ENCODE measurements at places on chromosomes 7 and 10.

GRCh38 chr10:102812231-102812876 lies 24.9 kb downstream of the CYP17A1 start:
- no peak for DNase-seq

DNA sequence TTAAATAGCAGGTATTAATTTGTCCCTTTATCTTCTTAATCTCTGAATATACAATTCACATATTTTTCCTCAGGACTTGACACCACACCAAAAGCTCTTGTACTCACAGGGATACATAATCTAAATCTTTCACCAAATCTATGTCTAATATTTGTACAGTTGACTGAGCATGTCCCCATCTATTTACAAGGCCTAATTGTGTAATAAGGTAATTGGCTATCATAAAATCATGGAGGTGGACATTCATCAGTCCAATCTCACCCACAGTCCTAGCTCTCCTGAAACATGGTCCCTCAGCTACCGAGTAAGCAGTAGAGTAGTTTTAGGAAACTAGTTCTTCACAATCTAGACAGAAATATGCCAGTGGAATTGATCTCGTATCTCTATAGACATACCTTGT lies 30.3 kb upstream of the EGFR start:
- DNase-seq = no peak

GRCh38 chr7:10706875-10707493 lies 266.7 kb upstream of the PHF14 start:
- no peak for DNase-seq

- peak; percentile 46 for DNase-seq
Observed at GRCh38 chr10:43287056-43288007, 20.5 kb upstream of the RASGEF1A start.

DNA sequence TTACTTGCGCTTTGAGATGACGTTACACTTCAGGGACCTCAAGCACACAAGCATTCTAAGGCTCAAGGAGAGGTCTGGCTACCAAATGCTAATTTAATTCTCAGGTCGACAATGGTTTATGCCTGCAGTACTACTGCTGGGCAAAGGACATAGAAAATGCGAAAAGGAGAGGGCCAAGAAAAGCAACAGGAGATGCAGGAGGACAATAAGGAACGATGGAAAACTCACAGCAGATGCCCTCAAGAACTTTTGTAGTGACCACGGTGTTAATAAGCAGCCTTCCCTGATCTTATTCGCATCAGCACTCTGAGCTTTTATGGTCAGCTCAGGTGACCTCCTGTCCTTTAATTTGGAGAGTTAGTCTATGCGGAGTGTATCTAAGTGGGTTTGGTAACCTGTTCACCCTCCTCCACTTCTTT lies 146.3 kb downstream of the GPR85 start:
- no peak for DNase-seq

DNA sequence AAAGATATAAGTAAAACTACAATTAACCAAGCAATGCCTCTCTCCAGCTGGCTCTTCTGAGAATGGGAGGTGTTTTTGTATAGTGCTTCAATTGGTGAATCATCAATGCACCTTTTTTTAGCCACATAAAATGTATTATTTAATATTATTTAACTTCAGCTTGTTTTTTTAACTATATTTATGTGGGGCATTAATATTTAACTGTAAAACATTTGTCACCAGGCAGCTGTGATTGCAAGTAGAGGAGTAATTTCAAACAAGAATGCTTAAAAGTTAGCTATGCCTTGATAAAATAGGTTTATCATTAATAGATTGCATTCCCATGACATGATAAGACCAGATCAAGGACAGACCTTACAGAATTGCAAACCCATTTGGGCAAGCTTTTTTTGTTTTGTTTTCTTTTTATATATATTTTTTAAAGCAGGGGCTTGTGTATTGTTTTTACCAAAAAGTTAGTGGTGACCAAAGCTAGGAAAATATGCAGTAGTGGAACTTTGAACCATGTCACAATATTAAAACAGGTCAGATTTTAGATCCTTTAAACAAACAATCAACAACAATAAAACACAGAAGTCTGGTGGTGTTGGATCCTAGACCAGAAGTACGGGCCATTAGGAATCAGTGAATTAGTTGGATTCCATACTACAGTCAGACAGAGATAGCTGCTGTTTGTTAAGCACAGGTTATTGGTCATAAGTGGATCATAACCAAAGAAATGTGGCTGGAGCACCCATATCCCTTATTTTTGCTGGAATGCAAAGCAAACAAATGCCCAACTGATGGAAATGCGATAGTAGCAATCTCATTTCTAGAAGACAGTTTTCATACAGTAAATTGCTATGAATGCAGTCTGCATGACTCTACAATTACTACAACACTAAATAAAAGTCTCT lies 2.9 kb downstream of the CAV2 start:
- DNase-seq = no peak

GRCh38 chr10:126124668-126125349 lies 228.4 kb downstream of the FANK1 start:
- DNase-seq = no peak

DNA sequence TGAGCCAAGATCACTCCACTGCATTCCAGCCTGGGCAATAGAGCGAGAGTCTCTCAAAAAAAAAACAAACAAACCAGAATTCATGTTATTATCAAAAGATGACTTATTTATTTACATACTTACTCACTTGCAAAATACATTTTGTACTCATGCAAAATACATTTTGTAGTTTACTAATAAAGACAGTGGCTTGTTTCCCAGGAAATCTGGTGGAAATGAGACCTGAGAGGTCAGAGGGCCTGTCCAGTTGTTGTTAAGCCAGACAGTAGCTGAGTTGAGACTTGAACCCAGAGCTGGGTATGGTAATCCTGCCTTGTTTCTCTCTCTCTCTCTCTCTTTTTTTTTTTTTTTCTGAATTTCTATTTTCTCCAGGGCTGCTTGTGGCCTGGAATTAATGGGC lies 29.5 kb downstream of the PDSS1 start:
- no peak for DNase-seq

DNA sequence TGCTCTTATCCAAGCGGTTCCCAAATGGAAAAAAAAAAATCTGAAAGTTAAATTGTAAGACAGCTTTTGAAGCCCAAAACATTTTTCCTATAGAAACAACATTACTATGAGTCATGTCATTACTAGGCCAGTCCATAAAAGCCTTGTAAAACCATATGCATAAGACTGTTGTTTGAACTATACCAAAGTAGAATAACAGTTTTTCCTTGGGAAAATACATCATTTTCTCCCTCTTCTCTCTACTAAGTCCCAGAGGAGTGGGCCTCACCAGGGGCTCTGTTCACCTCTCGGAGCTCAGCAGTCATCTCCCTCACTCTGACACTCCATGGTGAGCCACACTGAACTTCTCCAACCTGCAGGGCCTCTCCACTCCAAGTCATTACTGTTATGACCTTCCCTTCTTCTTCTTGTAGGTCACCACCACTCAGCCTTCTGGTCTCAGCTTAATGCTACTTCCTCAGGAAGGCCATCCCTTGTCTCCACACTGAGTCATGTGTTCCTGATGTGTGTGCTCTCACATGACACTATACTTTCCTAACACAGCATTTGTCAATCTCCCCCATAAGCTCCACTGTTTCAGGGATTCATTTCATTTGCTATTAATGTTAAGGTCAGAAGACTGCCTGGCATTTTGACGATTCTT lies 32.5 kb downstream of the ZNF438 start:
- DNase-seq = no peak

- DNase-seq = no peak
Observed at GRCh38 chr7:112331492-112331891, 118.8 kb upstream of the IFRD1 start.

GRCh38 chr7:134212576-134213546 lies 85.7 kb downstream of the LRGUK start:
- no peak for DNase-seq

DNA sequence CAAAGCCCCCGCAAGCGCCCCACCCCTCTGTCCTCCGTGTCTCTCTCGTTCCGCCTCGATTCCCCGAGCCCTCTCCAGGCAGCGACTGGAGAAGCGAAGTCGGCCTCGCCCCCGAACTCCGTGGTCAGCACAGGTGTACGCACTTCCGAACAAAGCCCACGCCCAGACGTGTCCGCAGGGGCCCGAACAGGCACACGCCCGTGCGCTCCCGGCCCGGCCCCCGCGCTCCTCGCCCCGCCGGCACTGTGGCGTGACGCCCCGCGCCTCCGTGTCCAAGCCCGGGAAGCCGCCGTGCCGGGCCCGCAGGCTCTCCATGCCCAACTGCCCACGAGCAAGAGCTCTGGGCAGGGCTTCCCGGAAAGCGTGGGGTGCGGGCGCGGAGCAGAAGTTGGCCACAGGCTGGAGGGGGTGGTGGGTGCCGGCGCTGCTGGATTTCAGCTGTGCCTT lies 662 bp downstream of the NRCAM start:
- no peak for DNase-seq

DNA sequence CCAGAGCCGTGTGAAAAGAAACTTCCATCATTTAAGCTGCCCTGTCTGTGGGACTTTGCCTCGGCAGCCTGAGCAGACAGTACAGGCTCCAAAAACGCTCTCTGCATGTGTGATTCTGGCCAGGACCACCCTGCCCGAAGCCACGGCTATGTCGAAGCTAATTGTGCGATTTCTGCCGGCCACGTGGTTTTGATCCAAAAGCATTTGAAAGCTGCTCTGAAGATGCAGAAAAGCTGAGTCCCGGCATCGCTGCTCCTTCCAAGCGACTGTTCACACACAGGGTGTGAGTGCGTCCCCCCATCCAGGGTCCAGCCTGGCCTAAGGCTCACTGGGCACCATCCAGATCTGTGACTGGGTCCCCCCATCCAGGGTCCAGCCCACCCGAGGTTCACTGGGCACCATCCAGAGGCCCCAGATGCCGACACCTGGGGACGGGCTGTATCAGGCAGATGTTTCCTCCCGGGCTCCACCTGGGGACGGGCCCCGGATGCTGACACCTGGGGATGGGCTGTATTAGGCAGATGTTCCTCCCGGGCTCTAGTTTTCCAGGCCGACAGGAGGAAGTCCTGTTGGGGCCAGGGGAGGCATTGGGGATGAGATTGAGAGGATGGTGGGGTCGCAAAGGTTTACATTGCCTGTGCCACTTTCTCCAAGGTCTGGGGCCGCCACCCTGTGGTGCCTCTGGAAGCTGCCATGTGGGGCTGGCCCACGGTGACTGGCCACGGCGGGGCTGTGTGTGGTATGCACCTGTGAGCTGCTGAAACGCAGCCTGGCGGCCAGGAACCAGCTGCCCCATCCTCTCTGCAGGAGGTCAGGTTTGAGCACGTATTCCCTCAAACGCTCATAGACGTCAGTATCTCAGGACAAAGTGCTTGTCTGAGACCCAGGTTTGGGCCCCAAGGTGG lies 527.4 kb downstream of the DNAJB6 start:
- no peak for DNase-seq

GRCh38 chr10:26432938-26433337 lies 5.2 kb upstream of the APBB1IP start:
- DNase-seq = no peak

DNA sequence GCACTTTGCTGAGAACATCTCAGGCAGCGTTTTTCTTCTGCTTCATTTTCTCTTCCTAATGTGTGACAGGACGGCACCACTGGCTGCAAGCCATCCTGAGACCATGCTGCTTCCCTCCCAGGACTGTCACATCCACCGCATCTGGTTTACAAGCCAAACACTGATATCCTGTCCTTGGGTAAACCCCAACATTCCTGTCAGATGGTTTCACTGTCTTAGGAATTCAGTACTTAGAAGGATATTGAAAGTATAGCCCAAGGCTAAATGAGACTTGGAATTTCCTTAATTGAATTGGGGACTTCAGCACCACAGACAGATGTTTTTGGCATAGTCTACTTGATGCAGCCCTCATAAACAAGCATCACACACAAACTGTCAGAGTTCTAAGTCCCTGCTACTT lies 74.2 kb upstream of the PLXNA4 start:
- DNase-seq = no peak

GRCh38 chr10:22704942-22705341 lies 9.4 kb downstream of the PIP4K2A start:
- DNase-seq = no peak

- DNase-seq = peak; percentile 37
Observed at GRCh38 chr7:136009488-136010079, 32.4 kb upstream of the MTPN start.

DNA sequence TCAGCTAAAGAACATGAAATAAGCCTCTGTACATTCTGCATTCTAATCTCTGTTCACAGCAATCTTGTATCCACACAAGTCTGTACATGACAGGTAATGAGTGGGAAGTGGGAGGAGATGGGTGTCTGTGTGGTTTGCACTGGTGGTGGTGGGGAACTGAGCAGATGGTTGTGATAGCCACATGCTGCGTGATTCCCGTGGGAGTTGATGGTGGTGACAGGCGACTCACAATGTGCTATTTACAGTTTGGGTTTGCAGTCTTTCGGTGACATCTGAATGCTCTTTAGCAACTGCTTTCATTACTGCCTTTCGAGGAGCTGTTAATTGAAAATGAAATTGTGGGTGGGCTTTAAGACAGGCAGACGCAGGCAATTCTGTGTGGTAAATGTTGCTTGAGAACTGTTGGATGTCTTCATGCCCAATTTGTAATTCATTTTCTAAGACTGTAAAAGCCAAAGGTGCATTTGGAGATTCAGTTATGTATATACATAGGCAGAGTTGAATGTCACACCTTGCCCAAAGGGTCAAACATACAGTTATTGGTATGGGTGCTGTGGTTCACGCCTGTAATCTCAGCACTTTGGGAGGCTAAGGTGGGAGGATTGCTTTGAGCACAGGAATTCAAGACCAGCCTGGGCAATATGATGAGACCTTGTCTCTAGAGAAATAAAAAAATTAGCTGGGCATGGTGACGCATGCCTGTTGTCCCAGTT lies 308.2 kb downstream of the AUTS2 start:
- no peak for DNase-seq

- DNase-seq = no peak
Observed at GRCh38 chr7:75565132-75565837, 73.2 kb downstream of the SPDYE5 start.

DNA sequence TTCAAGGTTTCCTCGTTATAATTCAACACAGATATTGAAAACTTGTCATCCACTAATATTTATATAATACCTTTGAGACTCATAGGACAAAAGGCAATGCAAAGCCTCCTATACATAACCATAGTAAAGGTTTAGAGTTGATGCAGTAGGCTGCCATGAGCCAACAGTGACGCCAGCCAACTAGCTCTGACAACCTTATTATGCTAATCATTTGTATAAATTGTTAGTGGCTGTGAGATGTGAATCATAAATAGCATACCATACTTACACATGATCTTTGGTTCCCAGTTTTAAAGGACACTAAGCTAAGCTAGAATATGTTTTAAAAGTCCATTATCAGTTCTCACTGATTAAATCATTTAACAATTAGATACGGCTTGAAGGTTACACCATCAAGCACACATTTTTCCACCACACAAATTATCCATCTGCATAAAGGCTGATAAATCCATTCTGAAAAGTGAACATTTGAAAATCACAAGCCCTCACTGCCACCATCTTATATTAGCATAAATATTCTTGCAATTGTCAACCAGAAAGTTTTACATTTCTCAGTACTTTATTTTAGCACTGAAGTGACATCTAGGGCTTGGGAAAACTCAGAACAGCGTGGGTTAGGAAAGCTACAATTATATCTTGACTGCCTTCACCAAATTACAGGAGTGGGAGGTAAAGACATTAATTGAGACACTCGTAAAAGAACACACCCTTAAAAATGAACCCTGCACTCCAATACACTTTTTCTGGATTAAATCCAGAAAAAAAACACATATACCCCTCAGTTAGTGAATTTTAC lies 30.7 kb downstream of the COA1 start:
- no peak for DNase-seq
